ENCODE measurements at places on chromosomes 11 and 22.
A peak's percentile ranks its signal among the peaks of the same experiment; 100 is the strongest.

- DNase-seq: no peak
Measured at GRCh38 chr11:20627026-20627425, 27.6 kb downstream of the SLC6A5 start.

- no peak for DNase-seq
Measured at GRCh38 chr11:19232910-19233503, 7.7 kb downstream of the E2F8 start.

DNA sequence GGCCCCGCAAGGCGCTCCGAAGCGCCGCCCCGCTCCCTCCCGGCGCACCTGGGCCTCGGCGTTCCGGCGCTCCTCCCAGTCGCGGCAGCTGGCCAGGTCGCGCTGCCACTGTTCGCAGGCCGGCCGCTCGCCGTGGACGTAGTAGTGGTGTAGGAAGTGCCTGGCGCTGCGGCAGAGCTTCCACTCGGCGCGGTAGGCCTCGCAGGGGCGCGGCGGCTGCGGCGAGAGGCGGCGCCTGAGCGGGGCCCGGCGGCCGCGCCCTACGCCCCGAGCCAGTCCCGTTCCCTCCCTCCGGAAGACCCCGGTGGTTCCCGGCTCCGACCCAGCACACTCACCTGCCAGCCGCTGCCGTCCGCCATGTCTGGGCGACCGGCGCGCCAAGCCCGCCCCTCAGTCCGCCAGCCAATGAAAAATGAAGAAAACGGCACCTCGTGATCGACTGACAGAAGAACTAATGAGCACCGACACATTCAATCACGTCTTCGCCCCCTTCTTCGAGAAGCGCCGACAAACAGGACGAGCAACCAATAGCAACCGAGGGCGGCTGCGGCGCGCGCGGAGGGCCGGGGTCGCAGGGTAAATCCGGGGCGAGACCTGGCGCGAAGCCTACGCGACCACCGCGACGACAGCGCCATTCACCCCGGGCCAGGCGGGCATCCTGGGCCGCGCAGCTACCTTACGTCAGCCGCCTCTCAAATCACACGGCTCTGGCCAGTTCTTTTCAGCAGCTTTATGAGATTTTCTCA is at the start of gene C22orf39:
Gene C22orf39 (minus strand): TSS at position 382 of the 746 bp plus-strand sequence. CDS start 23 bp downstream, at position 359.
- DNase-seq: peak; percentile 88

- no peak for DNase-seq
Measured at GRCh38 chr11:129853518-129854231, 38.0 kb downstream of the TMEM45B start.

All from T-helper 17 cell (primary cell).